Progenitor cell of endocrine pancreas (in vitro differentiated cells): ENCODE measurements at places on chromosomes 12 and 14. TPM values are rescaled to one million over a fixed set of nuclear protein-coding genes. Genes with fewer than 3 reads are reported as not detected.

The SLC10A1 gene
- total RNA-seq = not detected in 2 replicates

The BDKRB2 gene
- 0.36 and 0.42 TPM in 2 replicates for total RNA-seq

The SAMD15 gene
- total RNA-seq = 9.5 and 10.7 TPM in 2 replicates

The PCED1B gene
- 0.91 and 1.1 TPM in 2 replicates for total RNA-seq

The PIK3C2G gene
- total RNA-seq = 26.0 and 26.4 TPM in 2 replicates

The MMP17 gene
- total RNA-seq = 0.48 and 0.49 TPM in 2 replicates
